ENCODE measurements at places on chromosomes 1 and 21.

GRCh38 chr1:1161078-1161682 is 12.5 kb upstream of the TTLL10 start:
- no peak for DNase-seq

- no peak for DNase-seq
These were observed 188.1 kb downstream of the TNR start for GRCh38 chr1:175555266-175555665.

DNA sequence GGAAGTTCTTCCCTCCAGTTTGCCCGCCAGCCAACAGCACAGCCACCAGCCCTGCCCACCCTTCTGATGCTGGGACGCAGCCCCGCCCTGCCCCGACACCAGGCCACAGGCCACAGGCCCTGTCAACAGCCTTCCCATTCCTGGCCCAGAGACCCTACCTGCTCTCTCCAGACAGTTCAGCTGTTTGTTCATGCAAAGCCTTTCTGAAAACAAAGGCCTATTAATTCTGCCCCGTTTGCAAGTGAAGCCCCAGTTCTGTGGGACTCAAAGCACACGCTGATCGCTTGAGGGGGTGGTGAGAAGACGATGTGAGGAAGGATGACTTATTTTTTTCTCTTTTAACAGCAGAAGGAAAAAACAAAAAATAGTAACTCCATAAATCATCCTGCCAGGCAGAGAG is 55.4 kb upstream of the KIF26B start:
- no peak for DNase-seq

- DNase-seq: no peak
These were observed 160.0 kb downstream of the SDCCAG8 start for GRCh38 chr1:243415663-243416408.

DNA sequence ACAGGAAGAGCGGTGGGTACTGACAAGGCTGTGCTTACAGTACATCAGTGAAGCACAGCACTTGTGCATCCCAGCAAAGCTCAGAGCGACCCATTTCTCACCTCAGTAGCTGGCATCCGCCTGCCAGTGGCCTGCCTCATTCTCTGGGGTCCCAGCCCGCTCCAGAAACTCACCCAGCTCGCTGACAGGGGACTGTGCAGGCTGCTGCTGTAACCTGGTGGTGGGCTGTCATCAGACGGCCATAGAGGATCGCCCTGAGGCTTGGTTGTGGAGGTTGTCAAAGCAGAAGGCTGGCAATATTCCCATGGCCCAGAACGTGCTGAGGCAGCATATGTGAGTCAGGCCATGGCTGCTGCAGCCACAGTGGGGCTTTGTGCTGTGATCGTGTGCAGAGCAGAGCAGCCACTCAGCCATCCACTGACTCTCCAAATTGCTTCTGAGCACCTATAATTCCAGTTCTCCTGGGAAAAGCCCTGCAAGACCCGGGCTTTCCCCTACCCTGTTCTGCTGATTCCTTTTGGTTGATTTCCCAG is 13.6 kb upstream of the GPR137B start:
- no peak for DNase-seq

DNA sequence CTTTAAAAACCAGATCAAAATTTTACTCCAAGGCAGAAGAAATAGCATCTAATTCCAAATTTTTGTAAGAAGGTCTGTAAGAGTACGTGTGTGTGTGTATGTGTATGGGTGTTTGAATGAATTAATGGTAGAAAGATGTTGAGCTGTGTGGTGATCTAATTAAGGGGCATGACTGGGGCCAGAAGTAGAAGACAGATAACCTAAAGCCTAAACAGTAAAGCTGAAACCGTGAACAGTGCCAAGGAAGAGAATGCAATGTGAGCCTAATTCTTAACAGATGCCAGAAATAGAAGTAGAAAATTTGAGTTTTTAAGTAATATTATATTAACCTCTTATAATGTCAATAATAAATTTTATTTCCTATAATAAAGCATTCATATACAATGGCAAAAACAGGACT is 38.2 kb downstream of the BRINP3 start:
- DNase-seq: no peak

DNA sequence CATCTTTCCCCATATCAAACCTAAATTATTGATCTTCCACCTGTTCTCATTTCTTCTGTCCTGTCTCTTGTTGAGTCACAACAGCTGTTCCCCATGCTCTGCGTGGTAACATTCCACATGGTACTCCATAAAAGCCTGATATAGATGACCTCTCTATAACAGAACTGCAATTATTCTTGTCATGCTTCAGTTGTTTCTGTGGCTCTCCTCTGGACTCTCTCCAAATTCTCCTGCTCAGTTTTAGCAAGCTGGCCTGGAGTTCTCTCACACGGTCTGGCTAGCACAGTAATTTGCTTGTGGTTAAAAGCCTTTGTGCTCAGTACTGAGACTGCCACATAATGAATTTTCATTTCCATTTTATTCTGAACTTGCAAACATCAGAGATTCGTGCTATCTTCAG is 10.6 kb upstream of the LRRC39 start:
- DNase-seq: no peak

DNA sequence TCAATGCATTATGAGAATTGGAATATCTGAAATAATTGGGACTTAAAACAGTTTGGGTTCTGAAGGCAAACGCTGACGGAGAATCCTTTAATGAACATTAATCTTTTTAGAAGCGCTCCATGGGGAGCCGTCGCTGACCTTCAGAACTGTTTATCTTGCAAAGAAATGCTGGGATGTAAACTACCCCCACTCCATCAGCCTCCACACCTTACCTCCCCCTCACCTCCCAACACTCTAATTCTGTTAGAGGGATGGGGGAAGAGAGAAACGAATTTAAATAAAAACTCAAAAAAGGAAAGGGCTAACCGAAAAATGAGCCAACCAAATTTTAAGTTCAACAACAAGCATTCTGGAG is 44.1 kb upstream of the DNAJC6 start:
- DNase-seq: no peak

DNA sequence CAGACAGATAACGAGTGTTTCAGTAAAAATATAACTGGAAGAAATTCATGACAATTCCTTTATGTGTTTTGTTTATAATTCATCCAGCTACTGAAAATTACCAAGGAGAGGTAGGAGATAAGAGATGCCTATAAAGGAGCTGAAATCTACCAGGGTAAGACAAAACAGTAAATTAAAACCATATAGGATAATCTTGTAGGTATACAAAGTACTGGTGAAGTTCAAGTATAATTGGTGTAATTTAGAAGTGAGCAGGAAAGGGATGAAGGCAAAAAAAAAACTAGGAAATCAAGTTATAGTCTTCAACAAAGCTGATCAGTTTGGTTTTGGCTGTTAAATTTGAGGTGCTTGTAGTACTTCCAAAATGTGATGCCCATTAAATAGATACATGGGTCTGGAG is 1.2 kb upstream of the WARS2 start:
- no peak for DNase-seq

- no peak for DNase-seq
These were observed 3.1 kb downstream of the LORICRIN start for GRCh38 chr1:153262462-153263157.

GRCh38 chr1:230796626-230797025 is 49.4 kb downstream of the CAPN9 start:
- DNase-seq: peak; percentile 1

Data from ecto neural progenitor cell (in vitro differentiated cells).